ENCODE measurements at places on chromosomes 13 and 19.

DNA sequence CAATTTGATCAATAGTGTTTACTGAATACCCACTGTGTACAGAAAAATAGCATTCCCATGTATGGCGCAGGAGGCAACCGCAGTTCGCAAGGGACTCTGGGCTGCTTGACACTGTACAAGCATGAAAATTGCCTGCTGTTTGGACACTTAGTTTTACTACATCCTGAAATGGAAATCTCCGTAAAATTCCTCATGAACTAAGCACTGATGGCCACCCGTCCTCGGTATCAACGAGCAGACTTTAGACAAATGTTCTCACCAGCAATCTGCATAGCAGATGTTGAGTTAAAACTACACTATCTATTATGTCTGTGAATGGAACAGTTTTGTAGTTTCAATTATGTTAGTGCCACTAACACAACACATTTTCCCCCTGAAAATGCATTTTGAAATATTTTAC, 294.7 kb downstream of the DCLK1 start:
- DNase-seq: no peak

- no peak for DNase-seq
Observed at GRCh38 chr19:10115392-10116084, 4.0 kb downstream of the P2RY11 start.

GRCh38 chr19:51009061-51009891, 7.9 kb upstream of the KLK8 start:
- no peak for DNase-seq

GRCh38 chr19:39375929-39376328, 15.0 kb downstream of the PAF1 start:
- DNase-seq: no peak
